ENCODE measurements at places on chromosomes 12 and 14. TPM values are rescaled to one million over a fixed set of nuclear protein-coding genes. Genes with fewer than 3 reads are reported as not detected.

The AICDA gene
- polyA plus RNA-seq = not detected

The C2CD5 gene
- 77.6 TPM for polyA plus RNA-seq

The OR10AD1 gene
- 0.63 TPM for polyA plus RNA-seq

The TOMM20L gene
- polyA plus RNA-seq = 1.7 TPM

The RNASE1 gene
- polyA plus RNA-seq = 376 TPM

The STAC3 gene
- 5.1 TPM for polyA plus RNA-seq

The CD9 gene
- polyA plus RNA-seq = 144 TPM

The RD3L gene
- polyA plus RNA-seq = 0.13 TPM

DNA sequence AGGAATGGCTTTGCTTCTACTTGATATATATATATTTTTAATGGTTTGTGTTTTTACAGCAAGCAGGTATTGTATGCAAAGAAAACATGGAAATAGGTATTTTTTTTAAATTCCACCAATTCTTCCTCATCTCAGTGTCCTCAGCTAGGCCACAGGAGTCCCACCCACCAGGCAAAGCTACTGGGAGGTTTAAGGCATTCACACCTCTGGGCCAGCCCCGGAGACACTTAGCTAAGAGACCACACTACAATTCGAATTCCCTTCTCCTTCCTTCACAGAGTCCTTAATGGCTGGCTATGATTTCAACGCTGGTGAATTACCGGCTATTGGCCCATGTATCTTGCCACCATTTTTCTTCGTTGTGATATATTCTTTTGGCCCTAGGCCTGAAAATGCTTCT is 71.4 kb downstream of the SLC15A4 start:
- no peak for DNase-seq

DNA sequence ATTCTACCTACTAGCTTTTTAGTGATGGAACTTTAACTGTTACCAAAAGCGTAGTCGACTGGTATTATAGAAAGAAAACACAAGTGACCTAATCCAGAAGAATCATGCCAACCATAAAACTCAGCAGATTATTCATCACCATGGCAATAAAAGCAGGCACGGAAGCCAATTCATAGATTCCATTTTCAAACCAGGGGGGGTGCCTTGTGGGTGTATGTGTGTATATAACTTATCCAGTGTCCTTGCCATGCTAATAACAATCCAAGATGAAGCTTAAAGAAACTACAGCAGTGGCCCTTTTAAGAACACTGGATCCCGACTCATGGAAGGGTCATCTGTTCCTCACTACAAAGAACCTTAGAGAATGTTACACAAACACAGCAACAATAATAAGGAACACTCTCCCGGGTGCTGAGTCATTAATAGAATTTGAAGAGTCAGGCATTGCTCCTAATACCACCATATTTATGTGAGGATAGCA is 61.0 kb downstream of the EPS8 start:
- DNase-seq = no peak

DNA sequence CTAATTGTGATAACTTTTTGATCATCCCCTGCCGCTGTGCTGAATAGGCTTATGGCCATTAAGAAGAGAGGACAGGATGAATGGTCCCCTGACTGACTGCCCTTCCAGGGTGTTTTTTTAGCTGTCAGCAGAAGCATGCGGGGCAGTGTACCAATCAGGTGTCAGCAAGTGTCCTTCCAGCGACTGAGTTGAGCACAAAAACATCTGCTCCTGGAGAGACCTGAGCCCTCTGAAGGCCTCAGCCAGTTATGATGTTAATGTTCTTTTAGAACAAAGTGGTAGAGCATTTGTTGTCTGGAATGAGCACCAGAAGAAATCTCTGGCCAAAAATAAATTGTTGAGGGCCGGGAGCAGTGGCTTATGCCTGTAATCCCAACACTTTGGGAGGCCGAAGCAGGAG is 37.5 kb downstream of the P2RX7 start:
- DNase-seq = no peak

GRCh38 chr12:14770496-14771461 is 32.5 kb downstream of the WBP11 start:
- peak; percentile 95 for DNase-seq

DNA sequence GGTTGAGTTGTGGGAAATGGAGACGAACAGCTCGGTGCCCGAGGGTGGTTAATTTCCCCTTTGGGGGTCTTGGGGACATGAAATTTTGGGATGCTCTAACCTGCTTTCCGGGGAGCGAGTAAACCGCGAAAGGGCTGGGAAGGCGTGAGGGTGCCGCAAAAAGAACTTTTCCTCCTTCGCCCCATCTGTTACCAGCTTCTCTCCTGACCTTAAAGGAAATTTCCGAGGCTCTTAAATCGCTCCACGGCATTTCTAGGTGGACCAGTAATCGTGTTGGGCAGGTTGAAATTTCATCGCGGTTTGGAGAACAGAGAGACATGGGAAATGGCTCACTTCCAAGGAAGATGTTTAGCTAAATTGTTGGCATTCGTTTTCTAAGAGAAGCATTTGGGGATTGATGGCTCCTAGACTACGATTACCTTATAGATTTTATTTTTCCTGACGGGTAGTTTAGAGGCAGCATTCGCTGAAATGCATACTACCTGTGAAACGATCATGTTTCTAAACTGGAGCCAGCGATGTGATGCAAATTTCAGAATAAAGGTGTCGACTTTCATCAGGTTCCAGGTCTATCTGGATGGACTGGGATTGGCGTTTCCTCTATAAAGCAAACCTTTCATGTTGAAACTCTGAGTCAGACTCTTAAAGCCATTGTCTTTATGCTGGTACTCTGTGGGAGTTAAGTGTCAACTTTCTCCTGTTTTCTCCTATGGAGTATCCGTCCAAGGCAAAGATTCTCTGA is 414.5 kb downstream of the PCNX1 start:
- DNase-seq = peak; percentile 48

DNA sequence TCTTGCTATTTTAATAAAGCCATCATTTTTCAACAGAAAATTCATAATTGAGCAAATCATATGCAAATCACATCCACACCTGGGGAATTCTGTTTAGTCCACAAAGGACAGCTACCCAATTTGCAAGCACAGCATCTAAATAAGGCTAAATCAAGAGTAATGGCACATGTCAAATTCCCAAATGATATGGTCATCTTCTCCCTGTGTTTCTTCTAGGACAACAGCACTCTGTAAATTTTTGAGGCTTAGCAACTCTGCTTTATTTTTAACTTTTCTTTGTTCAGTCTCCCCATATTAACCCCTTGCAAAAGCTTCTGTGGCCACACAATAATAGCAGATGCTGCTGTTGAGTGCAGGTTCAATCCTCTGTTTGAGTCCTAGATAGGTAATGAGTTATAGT is 155.6 kb upstream of the DAAM1 start:
- DNase-seq = no peak

DNA sequence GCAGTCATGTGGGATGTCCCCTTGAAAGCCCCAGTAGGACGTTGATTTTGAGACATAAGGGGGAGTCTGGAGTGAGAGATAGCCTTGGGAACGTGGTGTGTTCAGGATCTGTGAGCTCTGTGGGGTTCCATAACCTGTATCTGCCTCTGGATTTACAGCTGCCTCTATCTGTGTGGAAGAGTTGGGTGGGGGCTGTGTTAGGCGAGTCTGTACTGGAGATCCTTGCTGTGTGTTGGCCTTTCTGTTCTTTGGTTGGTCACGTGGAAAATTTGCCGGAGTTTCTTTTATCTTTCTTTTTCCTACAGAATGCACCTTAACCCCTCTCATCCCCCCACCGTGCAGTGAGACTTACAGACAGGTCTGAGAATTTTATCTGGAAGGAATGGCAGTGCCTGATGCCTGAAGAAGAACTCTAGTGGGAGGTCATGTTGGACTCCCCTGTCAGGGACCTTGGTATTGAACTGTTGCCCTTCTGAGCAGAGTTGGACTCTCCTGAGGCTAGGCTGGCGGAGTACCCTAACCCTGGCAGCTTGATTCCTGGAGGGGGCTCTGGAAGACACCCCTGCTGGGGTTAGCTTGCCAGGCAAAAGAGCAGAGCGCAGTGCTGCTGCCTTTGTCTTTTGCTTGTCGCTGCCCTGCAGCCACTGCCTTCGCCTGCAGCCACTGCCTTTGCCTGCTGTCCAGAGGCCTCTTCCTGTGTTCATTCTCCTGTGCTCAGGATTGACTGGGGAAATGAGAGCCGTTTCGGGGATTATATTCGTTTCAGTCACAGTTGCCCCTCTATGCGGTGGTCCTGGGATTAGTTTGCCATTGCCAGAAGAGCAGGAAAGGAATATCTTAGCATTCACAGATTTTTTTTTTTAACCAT is 34.1 kb downstream of the ZNF664 start:
- no peak for DNase-seq

- no peak for DNase-seq
Measured at GRCh38 chr12:75922944-75923642, 108.5 kb downstream of the PHLDA1 start.

DNA sequence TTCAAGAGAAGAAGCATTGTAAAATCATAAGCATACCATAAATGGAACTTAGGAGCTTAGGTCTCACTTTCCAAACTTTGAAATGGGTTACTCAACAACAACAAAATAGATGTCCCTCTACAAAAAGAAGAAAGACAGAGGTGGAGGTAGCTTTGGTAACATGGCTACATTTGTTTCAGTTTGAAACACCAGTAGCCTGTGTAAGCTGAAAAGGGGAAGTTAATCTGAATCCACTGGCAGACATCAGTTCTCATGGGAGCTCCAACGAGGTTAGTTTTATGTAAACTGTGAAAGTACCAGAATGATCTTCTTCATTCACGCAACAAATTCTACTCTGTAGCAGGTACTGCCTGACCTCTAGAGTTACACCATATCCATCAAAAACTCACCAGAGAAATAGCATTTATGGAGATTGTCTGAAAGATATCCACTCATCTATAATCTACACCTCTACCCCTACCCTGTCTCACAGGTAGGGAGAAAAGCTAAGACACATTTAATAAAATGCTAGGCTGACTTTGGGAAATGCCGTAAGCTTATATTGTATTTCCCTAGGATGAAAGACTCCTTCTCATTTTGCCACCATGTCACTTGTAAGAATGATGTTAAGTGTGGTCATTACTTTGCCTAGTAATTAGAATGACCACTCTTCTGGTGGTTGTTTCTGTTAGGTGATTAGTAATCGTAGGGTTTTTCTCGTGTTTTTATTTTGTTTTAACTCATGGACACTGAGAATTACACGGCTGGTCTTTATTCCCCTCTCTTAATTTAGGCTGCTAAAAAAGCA is 224.1 kb downstream of the ASCL1 start:
- no peak for DNase-seq

- no peak for DNase-seq
Measured at GRCh38 chr14:69711477-69711876, 55.5 kb upstream of the SRSF5 start.

DNA sequence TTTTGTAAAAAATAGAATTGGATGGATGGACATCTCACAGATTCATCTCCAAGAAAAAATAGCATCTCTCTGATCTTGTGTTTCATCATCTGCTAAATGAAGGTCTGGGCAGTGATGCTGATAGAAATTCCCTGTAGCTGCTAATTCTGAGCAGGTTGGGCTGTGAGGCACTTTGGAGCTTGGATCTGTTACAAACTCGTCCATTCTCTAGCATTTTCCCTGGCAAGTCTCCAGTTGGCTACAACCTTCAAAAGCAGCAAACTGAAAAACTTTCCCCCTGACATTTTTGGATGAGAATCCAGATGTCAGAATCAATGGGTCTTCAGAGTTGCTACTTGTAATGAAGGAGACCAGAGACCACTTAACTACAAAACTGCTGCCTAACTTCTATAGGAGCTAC is 72.7 kb downstream of the TPH2 start:
- no peak for DNase-seq

GRCh38 chr14:33736299-33736825 is 214.5 kb downstream of the EGLN3 start:
- DNase-seq = no peak

GRCh38 chr12:76180401-76181277 is 96.2 kb upstream of the NAP1L1 start:
- no peak for DNase-seq

DNA sequence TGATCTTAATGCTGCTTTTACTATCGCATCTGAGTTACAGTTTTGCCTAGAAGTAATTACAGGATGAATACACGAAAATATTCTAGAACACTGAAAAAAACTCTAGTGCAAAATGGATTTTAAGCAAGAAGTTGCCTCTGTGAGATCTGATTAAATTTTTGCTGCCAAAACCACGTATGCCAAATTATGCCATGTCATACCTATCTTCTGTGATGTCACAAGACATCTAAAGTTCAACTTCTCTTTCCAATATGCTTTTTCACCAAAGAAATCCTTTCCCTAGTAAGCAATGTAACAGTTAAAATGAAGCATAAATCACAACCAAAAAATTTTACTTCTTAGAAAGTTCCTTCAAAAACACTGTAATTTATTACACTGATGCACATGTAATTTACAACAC is 39.6 kb downstream of the HECTD4 start:
- no peak for DNase-seq

GRCh38 chr12:69645031-69645430 is 34.3 kb upstream of the LRRC10 start:
- DNase-seq = no peak
